ENCODE measurements at places on chromosomes 5 and 9.

DNA sequence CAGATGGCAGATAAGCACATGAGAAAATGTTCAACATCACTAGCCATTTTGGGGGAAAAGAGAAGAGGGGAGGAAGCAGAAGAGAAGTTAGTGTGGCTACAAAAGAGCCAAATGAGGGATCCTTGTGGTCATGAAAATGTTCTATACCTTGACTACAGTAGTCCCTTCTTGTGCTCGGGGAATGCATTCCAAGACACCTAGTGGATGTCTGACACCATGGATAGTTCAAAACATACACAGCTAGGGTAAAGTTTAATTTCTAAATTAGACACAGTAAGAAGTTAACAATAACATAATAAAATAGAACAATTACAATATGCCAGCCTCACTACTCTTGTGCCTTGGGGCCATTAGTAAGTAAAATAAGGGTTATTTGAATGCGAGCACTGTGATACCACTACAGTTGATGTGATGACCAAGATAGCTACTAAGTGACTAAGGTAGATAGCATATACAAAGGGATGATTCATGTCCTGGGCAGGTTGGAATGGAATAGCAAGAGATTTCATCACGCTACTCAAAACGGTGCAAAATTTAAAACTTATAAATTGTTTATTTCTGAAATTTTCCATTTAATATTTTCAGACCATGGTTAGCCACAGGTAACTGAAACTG, 344.1 kb downstream of the NR2F1-AS1 start:
- DNase-seq = no peak

GRCh38 chr9:135296735-135297455, 182.7 kb upstream of the PPP1R26 start:
- DNase-seq = no peak

GRCh38 chr9:134435550-134436378, 109.5 kb downstream of the RXRA start:
- DNase-seq = no peak

DNA sequence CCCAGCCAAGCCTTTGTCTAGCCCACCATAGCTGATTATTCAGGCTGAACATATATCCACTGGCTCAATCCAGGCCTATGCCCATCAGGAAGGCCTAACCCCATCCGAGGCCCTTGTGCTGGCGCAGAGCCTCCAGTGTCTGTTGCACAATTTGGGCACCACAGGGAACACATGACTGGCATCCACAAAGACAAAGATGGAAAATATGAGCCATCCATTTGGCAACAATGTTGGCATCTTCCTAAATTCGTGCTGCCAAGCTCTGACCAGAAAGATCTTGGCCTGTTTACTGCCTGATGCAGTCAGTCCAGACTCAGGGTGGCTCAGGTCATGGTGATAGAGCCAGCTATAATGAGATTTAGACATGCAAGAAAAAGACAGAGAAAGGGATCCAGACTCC, 233.8 kb downstream of the PIK3R1 start:
- peak; percentile 82 for DNase-seq

DNA sequence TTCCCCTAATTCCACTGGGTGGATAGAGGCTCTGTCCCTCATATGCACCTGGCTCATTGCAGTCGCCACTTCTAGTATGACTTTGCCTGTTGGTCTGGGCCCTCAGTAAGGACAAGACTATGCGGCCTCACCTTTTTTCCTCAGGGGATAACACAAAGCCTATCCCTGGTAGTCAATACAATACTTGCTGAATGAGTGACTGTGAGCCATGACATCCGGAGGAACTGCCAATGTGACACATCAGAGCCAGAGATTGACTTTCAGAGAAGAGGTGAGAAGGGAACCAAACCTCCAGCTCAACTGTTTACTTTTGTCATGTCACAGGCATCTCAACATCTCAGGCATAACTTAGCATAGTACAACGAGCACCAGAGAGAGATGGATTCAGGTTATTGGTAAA, 371.3 kb downstream of the DMRT2 start:
- no peak for DNase-seq

DNA sequence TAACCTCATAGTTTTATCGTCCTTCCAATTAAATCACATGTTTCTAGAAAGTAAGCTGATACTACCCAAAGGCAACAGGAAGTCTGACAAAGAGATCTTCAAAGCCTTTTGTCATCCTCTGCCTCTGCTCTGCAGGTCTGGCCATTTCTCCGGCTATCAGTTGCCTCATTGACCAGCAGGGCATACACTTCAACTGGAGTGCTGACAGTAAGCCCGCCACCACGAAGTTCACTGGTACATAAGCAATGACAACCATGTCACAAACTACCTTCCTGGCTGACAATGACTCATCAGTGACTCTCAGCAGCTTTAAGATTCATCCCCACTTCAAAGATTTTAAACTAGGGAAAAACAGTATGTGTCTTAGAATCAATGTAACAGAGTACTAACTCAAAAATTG, 20.6 kb downstream of the SPTLC1 start:
- no peak for DNase-seq

GRCh38 chr5:38681029-38681706, 124.7 kb upstream of the LIFR start:
- DNase-seq = no peak

DNA sequence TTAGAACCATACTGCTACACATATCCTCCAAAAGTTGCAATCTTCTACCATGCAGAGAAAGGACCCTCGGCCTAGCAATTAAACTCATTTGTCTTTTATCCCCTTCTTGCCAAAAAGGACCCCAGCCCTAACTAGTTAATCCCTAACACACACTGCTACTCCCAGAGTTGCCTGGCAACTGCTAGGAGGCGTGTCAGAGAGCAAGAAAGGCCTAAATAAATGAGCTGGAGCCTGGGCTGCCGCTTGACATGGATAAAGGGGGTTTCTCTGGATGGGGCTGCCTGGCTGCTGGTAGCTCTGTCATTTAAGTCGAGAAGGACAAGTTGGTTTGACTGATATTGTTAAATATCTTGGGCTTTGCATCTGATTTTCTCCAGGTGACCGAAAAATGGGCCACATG, 194.8 kb downstream of the CRB2 start:
- DNase-seq = no peak

GRCh38 chr5:125357660-125358059, 611.2 kb upstream of the ZNF608 start:
- DNase-seq = no peak

GRCh38 chr5:151880324-151880723, 44.3 kb downstream of the GLRA1 start:
- DNase-seq = peak; percentile 74

DNA sequence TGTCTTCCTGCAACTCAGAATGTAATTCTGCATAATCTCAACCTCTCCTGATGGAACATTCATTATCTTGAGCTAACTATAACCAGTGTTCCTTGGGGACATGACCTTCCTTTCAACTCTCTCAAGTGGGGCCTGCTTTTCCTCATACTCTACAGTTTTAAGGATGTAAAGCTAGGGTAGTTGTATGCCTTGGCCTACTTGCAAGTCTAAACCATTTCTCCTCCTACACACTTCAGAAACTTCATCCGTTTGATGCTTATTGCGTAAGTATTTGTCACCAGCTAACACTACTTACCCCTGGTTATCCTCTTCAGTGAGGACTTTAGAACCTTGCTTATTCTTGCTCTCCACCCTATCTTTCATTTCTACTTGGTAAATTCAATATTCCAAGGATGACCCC, 548.9 kb downstream of the HINT1 start:
- DNase-seq = no peak

DNA sequence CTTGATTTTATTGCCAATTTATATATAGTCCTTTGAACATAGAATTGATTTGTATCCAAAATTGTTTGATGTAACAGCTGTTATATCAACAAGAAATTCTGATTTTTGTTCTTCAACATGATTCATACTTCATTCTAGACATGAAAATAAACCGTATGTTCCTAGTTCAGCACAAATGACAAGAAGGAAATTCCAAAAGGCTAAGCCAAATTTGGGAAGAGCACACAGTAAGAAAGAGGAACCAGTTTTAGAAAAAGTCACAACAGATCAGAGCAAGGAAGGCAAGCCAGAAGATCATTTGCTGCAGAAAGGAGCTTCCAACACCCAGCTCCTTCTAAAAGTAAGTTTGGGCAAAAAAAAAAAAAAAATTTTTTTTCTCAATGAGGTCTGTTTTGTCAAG, 65.0 kb upstream of the MCCC2 start:
- DNase-seq = no peak

DNA sequence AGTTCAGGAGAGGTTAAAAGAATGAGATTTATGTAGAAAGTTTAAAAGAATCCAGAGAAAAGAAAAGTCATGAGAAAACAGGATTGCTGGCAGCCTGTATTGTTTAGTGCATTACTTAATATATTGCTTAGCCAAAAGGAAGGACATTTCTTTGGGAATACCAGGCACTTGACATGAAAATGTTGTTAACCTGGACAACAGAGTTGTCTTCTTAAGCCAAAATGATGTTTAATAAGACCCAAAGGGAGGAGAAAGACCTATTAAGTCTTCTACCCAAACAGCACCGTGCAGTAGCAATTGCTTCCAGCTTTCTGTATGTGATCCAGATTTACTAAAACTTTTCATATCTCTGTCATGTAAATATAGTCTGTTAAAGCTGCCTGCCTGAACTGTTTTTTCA, 74.0 kb upstream of the PRLR start:
- DNase-seq = no peak

DNA sequence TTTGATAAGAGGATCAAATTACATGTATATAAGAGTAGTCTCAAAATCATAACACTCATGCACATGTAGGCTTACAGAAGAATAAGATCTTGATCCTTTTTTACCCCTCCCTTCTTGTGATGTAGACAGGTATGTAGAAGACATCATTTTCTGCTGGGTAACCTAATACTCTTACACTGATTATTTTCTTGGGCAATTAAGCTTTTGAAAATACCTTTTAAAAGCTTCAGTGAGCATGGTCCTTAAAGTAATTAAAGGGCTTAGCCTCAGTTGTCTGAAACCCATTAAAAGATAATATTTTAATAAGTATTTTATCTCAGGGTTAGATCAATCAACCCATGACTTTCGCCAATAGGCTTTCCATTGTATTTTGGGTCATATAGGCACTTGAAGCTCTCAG, 50.6 kb downstream of the ALDH1A1 start:
- DNase-seq = no peak

DNA sequence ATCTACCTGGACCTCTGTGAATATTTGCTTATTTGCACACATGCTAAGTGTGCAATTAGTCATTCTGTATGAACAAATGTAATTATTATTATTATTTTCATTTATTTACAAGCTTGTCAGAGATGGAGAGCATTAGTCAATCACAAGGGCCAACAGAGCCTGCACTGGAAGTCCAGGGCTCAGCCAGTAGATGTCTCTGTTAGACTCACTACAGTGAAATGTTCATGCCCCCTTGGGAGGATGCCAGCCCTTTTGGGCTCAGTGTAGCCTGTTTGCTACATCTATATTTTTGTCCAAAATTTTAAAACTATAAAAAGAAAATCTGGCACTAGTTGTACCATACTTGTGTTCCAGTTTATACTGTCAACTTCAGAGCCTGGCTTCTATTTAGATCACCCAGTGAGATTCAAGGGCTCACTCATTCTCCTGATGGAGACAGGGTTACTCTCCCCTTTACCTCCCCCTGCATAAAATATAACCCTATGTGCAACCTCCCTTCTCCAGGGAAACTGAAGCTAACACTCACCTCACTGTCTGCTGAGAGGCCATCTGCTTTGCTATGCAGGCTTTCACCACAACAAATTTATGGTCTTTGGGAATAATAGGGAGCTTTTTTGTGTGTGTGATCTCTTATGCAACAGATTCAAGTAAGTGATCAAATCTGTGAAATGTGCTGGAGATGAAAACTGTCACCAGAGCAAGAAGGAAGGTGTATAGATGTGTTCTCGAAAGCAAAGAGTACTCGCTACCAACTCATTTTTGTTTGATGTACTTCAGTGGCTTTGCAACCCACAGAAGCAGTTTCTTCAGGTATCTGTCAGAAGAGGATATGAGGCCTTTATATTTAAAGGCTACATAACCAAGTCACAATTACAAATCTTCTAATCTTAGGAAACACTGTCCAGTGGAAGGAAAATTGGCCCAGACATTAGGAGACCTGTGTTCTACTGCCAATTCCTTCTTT, 99.9 kb upstream of the TLE4 start:
- DNase-seq = peak; percentile 71

DNA sequence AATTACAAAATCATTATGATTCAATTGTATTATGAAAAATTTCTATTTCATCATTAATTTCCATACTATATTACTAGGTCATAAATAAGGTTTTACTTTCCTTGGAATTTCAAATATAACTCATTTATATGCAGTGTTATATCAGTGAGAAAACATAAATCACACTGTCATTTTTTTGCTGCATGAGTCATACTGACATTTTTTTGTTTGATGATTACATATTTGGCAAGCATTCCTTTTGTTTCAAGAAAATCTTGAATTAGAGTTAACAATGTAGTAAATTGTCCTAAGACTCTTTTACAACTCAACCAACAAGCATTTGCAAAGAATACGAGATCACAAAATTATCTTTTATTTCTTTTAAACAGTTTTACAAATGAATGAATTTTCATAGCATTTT, 298.4 kb upstream of the SEMA6A start:
- DNase-seq = no peak

GRCh38 chr5:160075073-160075472, 44.2 kb downstream of the PWWP2A start:
- no peak for DNase-seq

- no peak for DNase-seq
Observed at GRCh38 chr5:149099920-149100319, 37.1 kb upstream of the SH3TC2 start.

DNA sequence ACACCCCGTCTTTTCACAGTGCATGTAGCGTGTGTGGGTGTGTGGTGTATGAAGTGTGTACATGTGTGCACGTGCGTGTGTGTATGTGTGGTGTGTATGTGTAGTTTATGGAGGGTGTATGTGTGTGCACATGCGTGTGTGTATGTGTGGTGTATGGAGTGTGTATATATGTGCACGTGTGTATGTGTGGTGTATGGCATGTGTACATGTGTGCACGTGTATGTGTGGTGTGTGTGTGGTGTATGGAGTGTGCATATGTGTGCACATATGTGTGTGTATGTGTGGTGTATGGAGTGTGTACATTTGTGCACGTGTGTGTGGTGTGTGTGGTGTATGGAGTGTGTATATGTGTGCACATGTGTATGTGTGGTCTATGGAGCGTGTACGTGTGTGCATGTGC, 13.2 kb downstream of the MYMK start:
- no peak for DNase-seq

- DNase-seq = no peak
Observed at GRCh38 chr5:36058776-36059175, 7.9 kb downstream of the UGT3A2 start.

DNA sequence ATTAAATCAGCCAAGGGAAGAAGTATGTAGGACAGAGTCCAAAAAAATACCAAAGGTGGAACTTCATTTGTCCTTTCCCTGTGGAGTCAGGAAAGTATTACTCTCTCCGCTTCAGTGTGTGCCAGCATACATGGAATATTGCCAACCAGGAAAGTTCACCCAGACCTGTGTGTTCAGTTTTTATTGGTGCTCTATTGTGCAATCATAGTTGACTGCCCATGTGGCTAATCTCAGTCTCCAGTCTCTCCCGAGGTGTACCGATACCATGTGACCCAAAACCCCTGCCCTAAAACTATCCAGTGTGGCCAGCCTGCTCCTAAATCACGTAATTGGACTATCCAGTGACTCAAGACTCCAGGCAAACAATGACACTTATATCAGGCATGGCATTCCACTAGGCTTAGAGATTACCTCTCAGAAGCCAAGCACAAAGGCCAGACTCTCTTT, 38.8 kb downstream of the NFX1 start:
- DNase-seq = no peak

- DNase-seq = no peak
Observed at GRCh38 chr9:112896131-112896530, 5.5 kb upstream of the SLC46A2 start.

All from cerebellum (tissue), 4 donors.